ENCODE measurements at places on chromosomes 3 and 15.

GRCh38 chr3:59472541-59472940, 422.7 kb upstream of the CFAP20DC start:
- no peaks in the 10 kb centered on the region for H3K36me3 ChIP-seq
- H3K27me3 ChIP-seq = no peaks in the 10 kb centered on the region
- H3K4me3 ChIP-seq = no peak overlapping the region

- DNase-seq = no peak
- H3K27ac ChIP-seq = no peak overlapping the region
- H3K27me3 ChIP-seq = no peaks in the 10 kb centered on the region
- no peak overlapping the region for H3K4me3 ChIP-seq
These were observed 1263.8 kb downstream of the ZPLD1 start for GRCh38 chr3:103698646-103699045.

GRCh38 chr3:52216585-52217408, 8.6 kb downstream of the TLR9 start:
- no peaks in the 10 kb centered on the region for H3K27me3 ChIP-seq
- peaks cover 34% of the 10 kb centered on the region for H3K36me3 ChIP-seq
- no peak overlapping the region for H3K4me3 ChIP-seq
- H3K27ac ChIP-seq = no peak overlapping the region
- H3K4me1 ChIP-seq = peaks cover 5% of the 10 kb centered on the region

DNA sequence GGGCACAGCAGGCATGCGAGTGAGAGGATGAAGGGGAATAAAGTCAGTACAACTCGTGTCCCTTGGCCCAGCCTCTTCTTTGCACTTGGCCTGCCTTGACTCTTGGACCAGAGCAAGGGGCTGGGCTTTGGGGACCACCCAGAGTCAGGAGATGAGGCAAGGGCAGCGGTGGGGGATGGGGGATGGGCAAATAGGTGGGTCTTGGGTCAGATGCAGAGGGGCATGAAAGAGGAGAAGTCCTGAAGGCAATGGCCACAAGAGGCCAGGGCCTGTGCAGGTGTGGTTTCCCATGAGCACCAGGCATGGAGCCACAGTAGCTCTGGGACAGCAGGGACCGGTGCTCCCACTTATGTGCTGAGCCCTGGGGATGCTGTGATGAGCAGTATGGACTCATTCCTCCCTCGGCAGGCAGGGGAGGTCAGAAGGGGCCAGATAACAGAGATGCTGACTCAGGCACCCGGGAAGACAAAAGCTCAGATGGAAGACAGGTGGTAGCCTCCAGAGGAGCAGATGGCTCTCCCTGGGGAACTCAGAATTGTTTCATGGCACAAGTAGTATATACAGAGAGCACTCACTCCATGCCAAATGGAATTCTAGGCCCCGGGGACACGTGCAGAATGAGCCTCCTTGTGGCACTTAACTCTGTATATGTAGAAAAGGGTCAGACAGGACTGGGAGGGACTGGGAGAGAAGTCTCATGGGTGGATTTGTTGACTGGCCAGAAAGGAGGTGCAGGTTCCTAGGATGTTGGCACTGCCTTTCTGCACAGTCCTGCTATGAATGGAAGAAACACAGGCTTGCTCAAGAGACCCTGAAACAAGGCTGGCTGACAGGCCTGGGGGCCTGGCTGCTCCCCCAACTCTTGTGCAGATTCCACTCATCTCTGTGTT, 14.3 kb downstream of the ZBTB47 start:
- no peaks in the 10 kb centered on the region for H3K27me3 ChIP-seq
- peaks cover 12% of the 10 kb centered on the region for H3K4me1 ChIP-seq
- H3K36me3 ChIP-seq = no peaks in the 10 kb centered on the region
- no peak overlapping the region for H3K4me3 ChIP-seq
- DNase-seq = no peak
